WERI-Rb-1 (cell line): ENCODE measurements at places on chromosomes 7 and 10.

DNA sequence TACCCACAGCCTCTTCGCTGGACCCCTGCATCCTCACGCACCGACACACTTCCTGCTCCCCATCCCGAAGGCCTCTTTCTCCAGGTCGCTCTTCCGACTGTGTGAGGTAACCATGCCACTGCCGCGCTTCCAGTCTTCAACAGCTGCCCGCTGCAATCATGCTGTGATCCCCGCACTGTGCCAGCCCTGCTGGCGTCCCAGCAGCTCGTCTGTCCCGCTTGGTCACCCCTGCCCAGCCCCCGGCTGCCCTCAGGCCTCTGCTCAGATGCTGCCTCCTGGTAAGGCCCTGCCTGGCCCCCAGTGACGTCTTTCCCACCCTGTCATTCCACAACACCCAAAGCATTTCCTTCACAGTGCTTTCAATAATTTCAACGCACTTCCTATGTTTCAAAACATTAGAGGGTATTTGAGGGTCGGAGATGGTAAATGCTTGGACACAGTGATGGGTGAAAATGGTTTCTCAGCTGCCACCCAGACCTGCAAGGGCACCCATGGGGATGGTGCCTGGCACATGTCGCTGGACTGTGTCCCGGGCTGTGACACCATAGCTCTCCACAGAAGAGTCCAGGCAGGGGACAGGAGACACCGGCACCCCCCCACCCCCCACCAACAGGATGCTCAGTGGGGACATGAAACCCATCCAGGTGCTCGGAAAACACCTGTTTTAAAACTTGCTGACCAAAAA lies 125.2 kb downstream of the MAD1L1 start:
- DNase-seq: no peak

GRCh38 chr10:76333326-76333725 lies 901.9 kb downstream of the LRMDA start:
- DNase-seq: peak; percentile 79

- no peak for DNase-seq
Measured at GRCh38 chr10:107966826-107967225, 802.3 kb upstream of the SORCS1 start.

DNA sequence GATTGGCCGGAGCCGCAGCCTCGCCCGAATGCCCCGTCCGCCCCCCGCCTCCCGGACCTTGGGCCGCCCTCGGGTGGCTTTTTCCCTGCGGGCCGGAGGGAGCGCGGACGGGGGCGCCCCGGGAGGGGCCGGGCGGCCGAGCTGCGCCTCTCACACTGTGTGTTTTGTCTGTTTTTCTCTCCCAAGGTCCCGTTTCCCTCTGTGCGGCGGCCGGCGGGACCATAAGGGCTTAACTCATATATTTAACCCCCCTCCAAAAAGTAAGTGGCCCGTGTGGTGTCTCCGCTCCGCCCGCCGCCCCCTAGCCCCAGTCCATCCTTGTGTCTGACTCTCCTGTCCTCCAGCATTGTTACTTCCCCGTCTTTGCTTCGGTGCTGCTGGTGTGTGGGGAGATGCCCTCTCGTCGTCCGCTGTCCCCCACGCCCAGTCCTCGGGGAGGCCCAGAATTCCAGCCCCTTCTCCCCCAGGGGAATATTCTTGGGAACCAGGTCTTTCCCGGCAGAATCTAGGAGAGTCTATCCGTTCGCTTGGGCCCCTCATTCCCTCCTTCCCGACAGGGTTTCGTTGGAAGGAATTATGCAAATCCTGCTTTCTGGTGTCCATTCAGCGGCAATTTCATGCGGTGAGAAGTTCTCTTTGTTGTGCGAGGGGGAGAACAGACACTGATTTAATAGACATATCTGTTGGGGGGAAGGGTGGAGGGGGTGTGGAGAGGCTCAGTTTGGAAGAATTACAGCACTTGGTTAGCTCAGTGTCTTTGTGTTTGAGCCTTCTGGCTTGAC lies 1.3 kb downstream of the LCOR start:
- peak; percentile 65 for DNase-seq

DNA sequence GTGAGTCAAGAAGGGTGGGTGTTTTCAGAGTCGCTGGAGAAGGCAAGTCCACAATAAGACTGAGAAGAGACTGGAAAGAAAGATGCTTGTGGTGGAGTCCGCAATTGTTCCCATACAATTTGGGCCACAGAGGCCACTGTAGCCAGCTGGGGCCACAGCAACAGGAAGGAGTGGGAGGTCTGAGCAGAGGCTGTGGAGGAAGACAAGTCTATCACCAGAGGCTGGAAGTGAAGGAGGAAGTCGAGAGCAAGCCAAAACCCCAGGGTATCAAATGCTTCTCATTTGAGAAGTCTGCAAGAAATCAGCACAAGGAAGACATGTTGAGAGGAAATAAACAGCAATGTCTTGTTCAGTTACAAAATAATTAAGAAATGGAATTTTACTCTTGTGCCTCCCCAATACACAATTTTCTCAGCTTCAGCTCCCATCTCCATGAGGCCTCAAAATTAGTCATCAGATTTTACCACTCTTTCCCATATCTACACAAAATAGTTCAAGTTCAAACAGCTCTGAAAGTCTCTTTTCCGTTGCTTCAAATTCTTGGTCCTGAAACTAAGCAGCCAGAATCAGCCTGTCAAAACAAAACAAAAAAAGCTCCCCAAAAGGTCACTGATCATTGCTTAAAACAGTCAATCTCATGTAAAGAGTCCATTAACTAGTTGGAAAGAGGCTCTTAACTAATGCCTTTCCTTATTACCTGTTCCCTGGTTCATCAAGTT lies 31.6 kb downstream of the SLC16A12 start:
- no peak for DNase-seq

DNA sequence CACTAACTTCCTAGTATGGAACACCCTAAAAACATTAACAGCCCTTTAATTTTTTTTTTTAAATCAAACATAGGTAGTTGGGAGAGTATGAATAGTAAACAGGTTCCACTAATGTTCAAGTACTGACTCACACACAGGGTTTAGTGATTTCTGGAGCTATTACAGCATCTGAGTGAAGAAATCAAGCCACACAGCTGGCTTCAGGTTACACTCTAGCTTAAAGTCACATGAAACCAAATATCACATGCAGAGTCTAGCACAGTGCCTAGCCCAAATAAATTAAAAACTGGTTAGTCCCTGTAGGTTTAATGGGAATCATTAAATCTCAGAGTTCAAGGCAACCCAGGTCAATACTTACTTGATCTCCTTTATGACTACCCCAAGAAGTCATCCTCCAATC lies 11.6 kb downstream of the PANK1 start:
- no peak for DNase-seq

DNA sequence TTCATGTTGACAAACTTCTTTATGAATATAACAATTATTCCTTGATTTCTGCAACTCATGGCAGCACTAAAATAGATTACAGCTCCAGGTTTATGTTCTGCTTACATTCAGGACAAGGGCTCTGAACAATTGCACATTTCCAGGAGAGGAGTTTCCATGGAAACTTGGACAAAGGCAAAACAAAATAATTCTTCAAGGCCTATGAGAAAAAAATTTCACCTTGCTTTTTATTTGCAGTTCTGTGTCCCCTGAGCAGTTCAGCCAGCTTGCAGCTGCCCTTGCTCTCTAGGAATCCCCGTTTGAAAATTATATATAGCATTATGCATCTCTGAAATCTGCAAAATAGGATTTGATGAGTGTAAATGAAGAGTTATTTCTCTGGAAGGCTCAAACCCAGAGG lies 71.7 kb downstream of the ARL4A start:
- DNase-seq: no peak

DNA sequence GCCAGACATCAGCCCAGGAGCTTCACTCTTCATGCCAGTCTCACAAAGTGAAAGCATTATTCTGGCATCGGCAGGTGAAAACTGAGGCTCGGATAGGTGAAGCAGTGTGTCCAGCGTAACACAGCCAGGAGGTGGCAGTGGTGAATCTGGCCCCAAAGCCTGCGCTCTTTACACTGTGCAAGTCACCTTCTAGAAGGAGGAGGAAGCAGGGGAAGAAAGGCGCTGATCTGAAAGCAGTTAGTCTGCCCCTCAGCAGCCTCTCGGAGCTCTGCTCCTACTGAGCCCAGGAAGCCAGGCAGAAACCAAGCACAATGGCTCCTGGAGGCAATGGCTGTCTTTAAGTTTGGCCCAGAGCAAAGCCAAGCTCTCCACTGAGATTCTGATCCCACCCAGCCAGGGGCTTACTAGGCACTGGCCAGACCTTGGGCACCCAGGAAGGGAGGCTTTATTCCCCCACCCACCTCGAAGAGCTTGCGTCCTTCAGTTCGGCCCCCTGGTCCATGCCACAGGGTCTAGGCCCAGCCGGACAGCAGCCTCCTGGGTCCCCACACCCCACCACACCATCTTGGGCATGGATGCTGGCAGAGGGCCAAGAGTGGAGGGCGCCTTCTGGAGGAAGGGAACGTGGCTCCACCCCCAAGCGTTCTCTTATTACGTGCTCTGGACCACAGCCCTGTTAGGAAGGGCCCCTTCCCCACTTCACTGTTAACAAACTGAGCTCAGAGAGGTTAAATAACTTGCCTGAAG lies 104.5 kb downstream of the GRID1 start:
- DNase-seq: peak; percentile 72

GRCh38 chr7:3917436-3917835 lies 616.4 kb downstream of the SDK1 start:
- no peak for DNase-seq

DNA sequence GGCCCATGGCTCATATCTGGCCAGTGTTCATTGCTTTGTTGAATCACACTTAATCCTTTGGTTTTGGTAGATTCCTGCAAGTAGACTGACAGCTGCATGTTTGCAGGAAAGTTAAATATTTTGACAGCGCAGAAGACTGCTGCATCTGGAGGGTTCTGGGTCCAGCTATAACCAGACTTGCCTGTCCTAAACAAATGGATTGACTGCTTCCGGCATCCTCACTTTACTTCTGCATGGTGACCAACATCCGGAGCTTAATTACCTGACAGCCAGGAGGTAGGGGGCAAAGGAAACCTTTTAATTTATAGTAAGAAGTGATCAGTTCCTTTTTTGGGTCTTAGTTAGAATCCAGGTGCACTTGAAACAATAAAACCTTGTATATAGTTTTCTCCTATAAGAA lies 263.3 kb downstream of the SNX10 start:
- DNase-seq: no peak

DNA sequence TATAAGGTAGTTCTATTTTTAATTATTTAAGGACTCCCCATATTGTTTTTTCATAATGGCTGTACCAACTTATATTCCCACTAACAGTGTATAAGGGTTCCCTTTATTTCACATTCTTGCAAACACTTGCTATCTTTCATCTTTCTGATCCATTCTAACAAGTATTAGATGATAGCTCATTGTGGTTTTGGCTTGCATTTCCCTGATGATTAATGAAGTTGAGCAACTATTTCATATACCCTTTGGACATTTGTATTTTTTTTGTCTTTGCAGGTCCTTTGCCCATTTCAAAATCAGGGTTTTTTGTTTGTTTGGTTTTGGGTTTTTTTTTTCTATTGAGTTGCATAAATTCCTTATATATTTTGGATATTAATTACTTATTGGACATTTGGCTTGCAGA lies 107.2 kb downstream of the EPC1 start:
- DNase-seq: no peak

- DNase-seq: no peak
Measured at GRCh38 chr10:126917975-126918908, 13.0 kb downstream of the DOCK1 start.

DNA sequence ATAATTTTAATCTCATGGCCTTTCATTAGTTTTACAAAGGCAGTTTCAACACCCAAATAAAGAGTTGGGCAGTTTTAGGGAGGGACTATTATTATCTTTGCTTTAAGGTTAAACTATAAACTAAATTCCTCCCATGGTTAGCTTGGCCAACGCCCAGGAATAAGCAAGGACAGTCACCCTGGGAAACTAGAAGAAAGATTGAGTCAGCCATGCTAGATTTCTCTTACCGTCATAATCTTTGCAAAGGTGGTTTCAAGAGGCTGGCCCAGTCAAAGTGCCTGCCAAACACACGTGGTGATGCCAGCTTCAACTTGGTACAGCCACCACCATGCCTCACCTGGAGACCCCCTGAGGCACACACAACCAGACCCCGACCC lies 317.4 kb upstream of the SP8 start:
- no peak for DNase-seq

DNA sequence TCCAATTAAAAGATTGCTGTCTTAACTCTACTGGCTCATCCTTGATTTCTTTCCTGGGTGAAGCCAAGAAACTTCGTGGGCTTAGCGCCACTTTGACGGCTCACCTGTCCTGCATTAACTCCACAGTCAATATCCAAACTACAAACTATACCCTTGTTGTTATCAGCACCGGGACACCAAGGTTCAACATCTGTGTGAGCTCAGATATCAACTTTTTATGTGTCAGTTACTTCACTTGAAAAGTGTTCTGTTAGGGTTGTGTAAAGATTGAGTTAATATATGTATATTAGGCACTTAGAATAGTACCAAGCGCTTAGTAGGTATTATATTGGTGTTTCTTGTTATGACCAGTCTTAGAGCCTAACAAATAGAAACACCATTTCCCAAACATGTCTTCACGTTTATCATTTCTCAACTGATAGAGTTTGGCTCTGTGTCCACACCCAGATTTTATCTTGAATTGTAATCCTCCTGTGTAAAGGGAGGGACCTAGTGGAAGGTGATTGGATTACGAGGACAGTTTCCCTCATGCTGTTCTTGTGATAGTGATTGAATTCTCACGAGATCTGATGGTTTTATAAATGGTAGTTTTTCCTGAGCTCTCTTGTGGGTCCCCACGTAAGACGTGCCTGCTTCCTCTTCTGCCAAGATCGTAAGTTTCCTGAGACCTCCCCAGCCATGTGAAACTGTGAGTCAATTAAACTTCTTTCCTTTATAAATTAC lies 19.0 kb upstream of the ST8SIA6 start:
- no peak for DNase-seq

DNA sequence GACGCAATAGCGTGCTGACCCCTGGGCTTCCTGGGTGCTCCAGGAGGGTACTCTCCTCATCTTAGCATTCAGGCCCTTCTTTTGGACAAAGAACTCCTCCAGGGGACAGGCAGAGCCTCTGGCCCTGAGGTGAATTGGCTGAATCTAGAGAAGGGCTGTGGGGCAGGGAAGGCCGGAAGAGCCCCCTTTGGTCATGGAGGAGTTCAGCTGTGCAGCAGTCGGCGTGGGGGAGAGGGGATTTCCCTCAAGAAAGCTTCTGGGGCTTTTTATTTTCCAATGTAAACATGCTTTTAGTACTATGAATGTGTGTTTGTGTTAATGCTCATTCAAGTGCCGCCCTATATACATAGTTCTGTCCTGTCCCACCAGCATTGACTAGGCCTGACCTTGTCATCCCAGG lies 38.8 kb downstream of the FIGNL1 start:
- no peak for DNase-seq
